Left ventricle myocardium inferior (tissue), 1 donor: ENCODE measurements at places on chromosomes 16 and 17. TPM values are rescaled to one million over a fixed set of nuclear protein-coding genes. Genes with fewer than 3 reads are reported as not detected.

ZFHX3 gene
- 9.6 TPM for total RNA-seq

KLHDC4 gene
- total RNA-seq: 11.7 TPM

TBX4 gene
- not detected for total RNA-seq

UTS2R gene
- total RNA-seq: 1.4 TPM

HEATR9 gene
- not detected for total RNA-seq

DNA sequence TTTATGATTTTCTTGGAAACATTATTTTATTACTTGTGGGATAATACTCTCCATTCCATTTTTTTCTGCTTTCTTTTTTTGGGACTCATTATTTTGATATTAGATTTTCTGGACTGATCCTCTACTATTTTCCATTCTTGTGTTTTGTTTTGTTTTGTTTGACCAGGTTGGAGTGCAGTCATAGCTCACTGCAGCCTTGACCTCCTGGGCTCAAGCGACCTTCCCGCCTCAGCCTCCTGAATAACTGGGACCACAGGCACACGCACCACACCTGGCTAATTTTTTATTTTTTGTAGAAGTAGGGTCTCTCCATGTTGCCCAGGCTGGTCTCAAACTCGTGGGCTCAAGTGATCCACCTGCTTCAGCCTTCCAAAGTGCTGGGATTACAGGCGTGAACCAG, 44.1 kb downstream of the RBBP6 start:
- no peak for DNase-seq

- no peak for DNase-seq
Observed at GRCh38 chr16:4206680-4207079, 35.2 kb downstream of the SRL start.

DNA sequence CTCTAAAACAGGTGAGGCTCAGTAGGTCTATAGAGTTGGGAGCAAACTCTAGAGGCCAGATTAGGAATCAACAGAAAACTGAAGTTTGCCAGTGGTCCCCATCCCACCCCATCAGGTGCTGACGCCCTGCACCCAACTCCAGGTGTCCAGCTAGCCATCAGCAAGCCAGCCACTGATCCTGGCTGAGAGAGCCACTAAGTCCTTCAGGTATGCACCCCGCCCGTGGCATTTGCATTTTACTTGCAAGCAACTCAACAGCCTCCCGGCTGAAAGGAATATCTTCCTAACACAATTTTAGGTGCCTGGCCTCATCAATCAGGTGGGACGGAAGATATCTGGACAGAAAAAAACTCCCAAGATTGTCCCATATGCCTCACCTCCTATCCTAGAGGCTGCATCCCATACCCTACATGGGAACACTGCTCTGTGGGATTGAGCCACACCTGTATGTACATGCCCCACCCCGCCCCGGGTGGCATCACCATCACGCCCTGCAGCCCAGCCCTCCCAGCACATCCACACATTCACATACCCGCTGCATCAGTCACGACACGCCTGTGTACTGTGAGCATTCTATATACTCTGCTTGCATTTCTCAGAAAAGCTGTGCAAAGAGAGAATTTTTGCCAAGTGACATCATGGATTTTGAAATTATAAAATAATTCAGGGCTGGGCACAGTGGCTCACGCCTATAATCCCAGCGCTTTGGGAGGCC, 8.3 kb downstream of the OTOP3 start:
- DNase-seq: no peak

- no peak for DNase-seq
Observed at GRCh38 chr17:46057366-46057765, 58.3 kb downstream of the STH start.

GRCh38 chr17:11618861-11619566, 20.7 kb downstream of the DNAH9 start:
- DNase-seq: no peak

DNA sequence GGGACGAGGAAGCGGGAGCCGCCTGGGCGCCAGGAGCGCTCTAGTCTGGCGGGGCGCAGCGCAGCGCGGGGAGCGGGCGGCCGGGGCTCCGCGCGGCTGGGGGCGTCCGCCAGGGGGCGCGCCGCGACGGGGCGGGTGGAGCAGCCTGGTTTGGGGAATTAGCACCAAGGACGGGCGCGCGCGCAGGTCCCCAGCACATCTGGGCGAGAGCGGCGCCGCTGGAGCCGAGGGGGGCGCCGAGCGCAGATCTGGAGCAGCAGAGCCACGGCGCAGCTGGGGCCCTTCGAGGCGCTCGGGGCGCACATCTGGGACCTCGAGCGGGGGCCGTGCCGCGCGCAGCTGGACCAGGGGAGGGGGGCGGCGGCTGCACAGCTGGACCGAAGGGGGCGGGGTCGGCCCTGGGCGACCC, at the start of gene NXPH3:
TSS of gene NXPH3 (plus strand) at position 193 of the 409 bp plus-strand sequence. CDS start 349 bp downstream, outside the sequence.
- DNase-seq: peak; percentile 75

DNA sequence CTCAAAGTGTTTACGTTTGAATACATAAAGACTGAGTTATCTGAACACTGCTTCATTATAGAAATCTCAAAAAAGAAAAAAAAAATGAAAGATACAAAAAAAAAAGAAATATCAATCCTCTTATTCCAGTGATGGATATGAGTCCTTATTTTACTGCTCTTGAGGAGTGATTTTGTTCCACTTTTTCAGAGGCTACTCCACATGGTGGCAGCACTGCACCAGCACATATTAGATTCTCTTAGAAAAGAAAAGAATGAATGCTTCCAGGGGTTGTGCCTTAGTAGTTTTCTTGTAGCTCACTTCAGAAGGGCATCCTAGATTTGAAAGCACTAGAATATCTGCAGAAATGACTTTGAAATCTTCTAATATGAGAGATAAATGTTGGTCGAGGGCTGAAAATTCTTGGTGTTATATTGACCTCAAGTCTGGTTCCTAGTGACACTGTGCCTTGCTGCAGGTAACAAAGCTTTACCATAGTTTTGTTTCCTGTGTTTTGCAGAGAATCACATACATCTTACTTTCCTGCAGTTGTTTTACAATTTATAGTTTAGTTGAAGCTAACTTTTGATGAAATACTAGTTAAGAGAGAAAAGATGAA, 25.9 kb downstream of the AP2B1 start:
- DNase-seq: no peak

DNA sequence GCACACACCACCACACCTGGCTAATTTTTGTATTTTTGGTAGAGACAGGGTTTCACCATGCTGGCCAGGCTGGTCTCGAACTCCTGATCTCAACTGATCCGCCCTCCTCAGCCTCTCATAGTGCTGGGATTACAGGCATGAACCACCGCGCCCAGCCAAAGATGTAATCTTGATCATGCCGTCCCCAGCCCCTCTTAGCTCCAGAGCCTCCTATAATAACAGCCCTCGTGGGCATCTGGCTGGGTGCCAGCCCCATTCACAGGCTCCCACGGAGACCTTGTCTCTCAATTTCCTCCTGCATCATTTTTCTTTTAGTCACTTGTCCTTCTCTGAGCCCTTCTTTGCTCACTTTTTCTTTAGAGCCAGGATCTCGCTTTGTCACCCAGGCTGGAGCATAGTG, 94.2 kb downstream of the KATNIP start:
- no peak for DNase-seq
